Osteoblast (primary cell): ENCODE measurements at places on chromosomes 16 and 17. TPM values are rescaled to one million over a fixed set of nuclear protein-coding genes. Genes with fewer than 3 reads are reported as not detected.
A peak's percentile ranks its signal among the peaks of the same experiment; 100 is the strongest.

- DNase-seq: peak; percentile 97
Observed at GRCh38 chr17:38451030-38451839, 23.0 kb downstream of the ARHGAP23 start.

GRCh38 chr17:32486111-32486700, 587 bp upstream of the CDK5R1 start:
- DNase-seq: peak; percentile 98

DNA sequence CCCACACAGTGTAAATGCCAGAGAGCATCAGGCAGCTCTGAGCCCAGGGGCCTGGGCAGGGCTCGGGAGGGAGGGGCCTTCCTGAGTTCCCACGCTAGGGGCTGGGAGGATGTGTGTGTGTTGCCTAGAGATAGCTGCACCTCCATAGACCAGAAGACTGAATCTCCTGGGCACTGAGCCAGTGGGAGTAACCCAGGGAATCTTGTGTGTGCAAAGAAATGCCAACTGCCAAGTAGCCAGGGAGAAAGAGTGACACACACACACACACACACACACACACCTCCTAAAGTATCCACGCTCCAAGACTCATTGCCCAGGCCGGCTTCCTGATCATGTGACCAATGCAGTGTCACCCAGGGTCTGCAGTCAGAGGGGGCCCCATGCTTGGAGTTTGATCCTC, 166.2 kb upstream of the RPL38 start:
- no peak for DNase-seq

DNA sequence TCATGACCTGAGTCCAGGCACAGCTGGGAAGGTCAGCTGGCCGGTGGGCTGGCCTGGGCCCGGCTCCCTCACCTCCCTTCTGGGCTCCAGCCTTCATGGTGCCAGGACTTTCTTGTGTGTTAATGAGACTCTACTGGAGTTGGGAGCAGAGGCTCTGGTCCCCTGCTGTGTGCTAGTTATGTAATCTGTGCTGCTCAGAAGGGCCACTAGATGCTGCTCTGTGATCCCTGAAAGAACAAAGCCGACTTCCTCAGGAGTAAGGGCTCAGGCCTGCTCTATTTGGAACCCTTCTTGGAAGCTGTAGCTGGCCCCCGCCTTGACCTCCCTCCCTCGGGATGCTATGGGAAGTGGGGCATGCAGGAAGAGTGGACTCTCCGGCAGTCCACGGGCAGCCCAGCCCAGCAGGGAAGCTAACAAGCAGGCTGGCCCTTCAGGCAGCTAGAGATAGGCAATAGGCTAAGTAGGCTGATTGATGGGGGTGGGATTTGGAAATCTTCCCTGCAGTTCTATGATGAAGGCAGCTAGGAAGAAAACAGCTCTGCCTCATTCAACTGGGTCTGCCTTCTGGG, 3.3 kb upstream of the CDK5R1 start:
- DNase-seq: peak; percentile 94

Gene SP6
- total RNA-seq: under 0.01 TPM in 2 replicates

Gene PNMT
- total RNA-seq: not detected in 2 replicates
